ENCODE measurements at places on chromosomes 6 and 20.

GRCh38 chr6:7542874-7543624 is 1.6 kb downstream of the DSP start:
- no peak for DNase-seq

DNA sequence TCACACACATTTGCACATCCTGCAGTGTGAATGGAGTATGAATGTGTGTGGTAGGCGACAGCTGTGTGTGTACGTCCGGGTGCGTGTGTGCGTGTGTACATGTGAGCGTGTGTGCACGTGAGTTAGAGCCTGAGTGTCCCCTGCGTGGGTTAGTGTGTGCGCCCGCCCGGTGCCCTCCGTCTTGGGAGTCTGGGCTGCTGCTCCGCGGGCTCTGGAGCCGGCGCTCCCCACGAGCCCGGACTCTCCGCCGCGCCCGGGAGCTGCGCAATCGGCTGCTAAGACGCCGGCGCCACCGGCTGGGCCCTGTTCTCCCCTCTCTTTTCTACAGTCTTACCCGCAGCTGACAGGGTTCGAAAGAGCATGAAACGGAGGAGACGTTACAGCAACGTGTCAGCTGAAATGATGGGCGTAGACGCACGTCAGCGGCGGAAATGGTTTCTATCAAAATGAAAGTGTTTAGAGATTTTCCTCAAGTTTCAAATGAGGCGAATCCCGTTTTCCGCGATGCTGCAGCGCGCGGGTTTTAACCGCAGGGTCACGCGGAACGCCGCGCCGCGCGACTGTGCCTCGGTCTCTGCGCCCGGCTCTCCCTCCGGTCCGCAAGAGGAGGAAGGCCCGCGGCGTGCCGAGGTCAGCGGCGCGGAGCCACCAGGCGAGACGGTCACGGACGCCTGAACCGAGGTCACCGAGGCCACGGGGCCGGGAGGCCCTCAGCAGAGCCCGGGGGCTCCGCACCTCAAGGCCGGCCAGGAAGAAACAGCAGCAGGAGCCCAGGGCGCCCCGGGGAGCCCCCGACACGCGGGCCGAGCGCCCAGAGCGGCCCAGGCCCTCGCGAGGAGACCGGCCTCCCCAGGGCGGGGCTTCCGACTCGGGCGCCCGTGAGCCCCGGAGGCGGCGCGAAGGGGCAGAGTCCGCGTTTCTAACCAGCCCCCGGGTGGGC is 95.3 kb upstream of the BHLHE23 start:
- peak; percentile 52 for DNase-seq

DNA sequence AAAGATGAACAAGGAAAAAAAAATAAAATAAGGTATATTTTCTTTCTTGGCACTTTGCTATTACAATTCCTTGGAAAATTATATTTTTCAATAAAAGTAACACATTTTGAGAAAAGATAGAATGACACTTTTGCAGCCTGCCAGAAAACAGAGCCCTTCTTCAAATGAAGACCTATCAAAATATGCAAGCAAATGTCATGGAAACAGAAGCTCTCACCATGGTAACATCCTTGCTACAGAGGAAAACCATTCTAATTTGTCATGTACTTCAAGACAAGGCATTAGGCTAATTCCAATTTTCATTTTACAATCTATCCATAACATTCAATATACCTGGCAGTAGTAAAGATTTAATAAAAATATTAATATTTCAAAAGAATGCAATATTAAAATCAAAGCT is 177.9 kb downstream of the RNGTT start:
- DNase-seq: no peak

DNA sequence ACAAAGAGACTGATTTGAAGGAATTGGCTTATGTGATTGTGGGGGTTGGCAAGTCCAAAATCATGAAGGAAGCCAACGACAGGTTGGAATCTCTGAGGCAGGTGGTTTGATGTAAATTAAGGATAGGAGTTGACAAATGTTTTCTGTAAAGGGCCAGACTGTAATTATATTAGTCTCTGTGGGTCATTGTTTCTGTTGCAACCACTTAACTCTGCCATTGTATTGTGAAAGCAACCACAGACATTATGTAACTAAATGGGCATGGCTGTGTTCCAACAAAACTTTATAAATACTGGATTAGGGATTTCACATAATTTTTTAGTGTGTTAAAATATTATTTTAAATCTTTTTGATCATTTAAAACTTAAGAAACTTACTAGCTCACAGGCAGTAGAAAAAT is 199.2 kb upstream of the MYLIP start:
- no peak for DNase-seq

- no peak for DNase-seq
These were observed 145.8 kb downstream of the PTPRT start for GRCh38 chr20:43043887-43044286.

- DNase-seq: no peak
These were observed 158.6 kb upstream of the TNFAIP3 start for GRCh38 chr6:137708481-137708880.

GRCh38 chr6:157194643-157195042 is 128.7 kb downstream of the TMEM242 start:
- no peak for DNase-seq

GRCh38 chr6:106372838-106373501 is 12.5 kb downstream of the CRYBG1 start:
- no peak for DNase-seq
